ENCODE measurements at places on chromosomes 5 and 9. TPM values are rescaled to one million over a fixed set of nuclear protein-coding genes. Genes with fewer than 3 reads are reported as not detected.

ZDHHC12 gene
- total RNA-seq: 38.3 TPM

SHISAL2B gene
- not detected for total RNA-seq

C9orf50 gene
- total RNA-seq: 0.26 TPM

CDX1 gene
- total RNA-seq: 0.91 TPM

VLDLR gene
- total RNA-seq: 26.5 TPM

GARNL3 gene
- 6.2 TPM for total RNA-seq

PCDHGA5 gene
- total RNA-seq: 2.3 TPM

IFNK gene
- total RNA-seq: not detected

SLCO6A1 gene
- not detected for total RNA-seq

CBY3 gene
- total RNA-seq: not detected

KCNN2 gene
- total RNA-seq: 0.17 TPM

AIF1L gene
- total RNA-seq: 1.2 TPM

ITGA1 gene
- 157 TPM for total RNA-seq

CAPSL gene
- not detected for total RNA-seq

TSSK1B gene
- total RNA-seq: 0.46 TPM

All from smooth muscle cell of the pulmonary artery (primary cell).